ENCODE measurements at places on chromosomes 3 and 15. TPM values are rescaled to one million over a fixed set of nuclear protein-coding genes. Genes with fewer than 3 reads are reported as not detected.

FBXO40 gene
- not detected for total RNA-seq

GPR171 gene
- total RNA-seq, result 9.0 TPM

TMCO5A gene
- total RNA-seq, result not detected

GPR160 gene
- 3.8 TPM for total RNA-seq

LTK gene
- 0.56 TPM for total RNA-seq

TJP1 gene
- not detected for total RNA-seq

GOLGA8G gene
- 0.11 TPM for total RNA-seq

DISP2 gene
- total RNA-seq, result 1.0 TPM

SOX14 gene
- total RNA-seq, result not detected

SNX4 gene
- total RNA-seq, result 29.5 TPM

KIF15 gene
- 0.80 TPM for total RNA-seq

ZNF774 gene
- total RNA-seq, result 0.34 TPM

- H3K36me3 ChIP-seq, result no peaks in the 10 kb centered on the region
- no peaks in the 10 kb centered on the region for H3K4me1 ChIP-seq
- no peak for DNase-seq
- peaks cover 2% of the 10 kb centered on the region for H3K27me3 ChIP-seq
These were observed 138.1 kb upstream of the DAZL start for GRCh38 chr3:16743276-16743675.

GRCh38 chr3:142355692-142356091 lies 92.1 kb downstream of the XRN1 start:
- no peak for DNase-seq
- H3K27ac ChIP-seq, result no peak overlapping the region
- peaks cover 76% of the 10 kb centered on the region for H3K36me3 ChIP-seq
- H3K27me3 ChIP-seq, result no peaks in the 10 kb centered on the region

DNA sequence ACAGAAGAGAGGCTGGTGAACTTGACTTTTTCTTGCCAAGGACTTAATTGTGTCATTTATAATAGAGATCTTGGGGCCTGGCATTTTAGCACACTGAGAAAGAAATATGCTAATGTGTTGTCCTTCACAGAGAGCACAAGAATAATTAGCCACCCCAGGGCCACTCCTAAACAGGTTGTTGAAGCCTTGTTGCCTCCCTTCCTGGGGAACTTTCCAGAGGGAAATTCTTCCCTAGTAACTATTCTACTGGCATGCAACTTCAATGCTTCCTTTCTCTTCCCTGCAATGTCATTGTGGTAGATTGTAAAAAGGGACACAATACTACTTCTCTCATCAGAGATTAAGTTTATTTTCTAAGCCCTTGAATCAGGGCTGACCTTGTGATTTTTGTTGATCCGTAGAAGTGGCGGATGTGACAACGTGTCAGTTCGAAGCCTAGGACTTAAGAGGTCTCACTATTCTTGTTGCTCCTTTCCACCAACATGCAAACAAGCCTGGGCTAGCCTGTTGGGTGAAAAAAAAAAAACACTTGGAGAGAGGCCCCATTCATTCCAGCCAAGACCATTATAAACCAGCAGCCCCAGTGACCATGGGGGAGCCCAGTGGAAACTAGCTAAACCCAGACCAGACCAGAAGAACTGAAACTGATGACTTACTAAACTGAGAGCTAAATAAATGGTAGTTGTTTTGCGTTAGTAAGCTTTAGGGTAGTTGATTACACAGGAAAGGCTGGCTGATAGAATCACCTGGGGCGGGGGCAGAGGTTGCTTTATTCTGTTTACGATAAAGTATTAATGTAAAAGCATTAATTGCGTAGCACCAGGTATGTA lies 287.2 kb downstream of the SHQ1 start:
- no peaks in the 10 kb centered on the region for H3K27me3 ChIP-seq
- H3K4me3 ChIP-seq, result no peak overlapping the region
- no peak overlapping the region for H3K27ac ChIP-seq
- no peaks in the 10 kb centered on the region for H3K36me3 ChIP-seq
- DNase-seq, result no peak

- no peak overlapping the region for H3K4me3 ChIP-seq
- H3K27ac ChIP-seq, result no peak overlapping the region
- H3K27me3 ChIP-seq, result no peaks in the 10 kb centered on the region
- peak; percentile 4 for DNase-seq
- H3K4me1 ChIP-seq, result peaks cover 3% of the 10 kb centered on the region
- H3K36me3 ChIP-seq, result no peaks in the 10 kb centered on the region
These were observed 24.8 kb downstream of the TMEM212 start for GRCh38 chr3:171867981-171868380.

GRCh38 chr3:11290743-11291680 lies 18.8 kb downstream of the ATG7 start:
- H3K36me3 ChIP-seq, result no peaks in the 10 kb centered on the region
- peaks cover 36% of the 10 kb centered on the region for H3K4me1 ChIP-seq
- peak; percentile 34 for DNase-seq
- H3K4me3 ChIP-seq, result no peak overlapping the region
- H3K27ac ChIP-seq, result peak overlapping the region; percentile 89
- no peaks in the 10 kb centered on the region for H3K27me3 ChIP-seq

- H3K27me3 ChIP-seq, result no peaks in the 10 kb centered on the region
- no peak for DNase-seq
- no peak overlapping the region for H3K4me3 ChIP-seq
- no peak overlapping the region for H3K27ac ChIP-seq
- H3K4me1 ChIP-seq, result no peaks in the 10 kb centered on the region
These were observed 174.5 kb downstream of the GOLGA6L6 start for GRCh38 chr15:20367093-20367492.

GRCh38 chr15:80945605-80946004 lies 44.0 kb downstream of the MESD start:
- H3K36me3 ChIP-seq, result peaks cover 45% of the 10 kb centered on the region
- H3K4me1 ChIP-seq, result no peaks in the 10 kb centered on the region
- DNase-seq, result no peak
- H3K4me3 ChIP-seq, result no peak overlapping the region
- no peak overlapping the region for H3K27ac ChIP-seq

GRCh38 chr3:127077068-127077467 lies 94.2 kb downstream of the PLXNA1 start:
- no peak for DNase-seq
- no peak overlapping the region for H3K27ac ChIP-seq
- H3K27me3 ChIP-seq, result no peaks in the 10 kb centered on the region
- no peak overlapping the region for H3K4me3 ChIP-seq
- no peaks in the 10 kb centered on the region for H3K36me3 ChIP-seq

DNA sequence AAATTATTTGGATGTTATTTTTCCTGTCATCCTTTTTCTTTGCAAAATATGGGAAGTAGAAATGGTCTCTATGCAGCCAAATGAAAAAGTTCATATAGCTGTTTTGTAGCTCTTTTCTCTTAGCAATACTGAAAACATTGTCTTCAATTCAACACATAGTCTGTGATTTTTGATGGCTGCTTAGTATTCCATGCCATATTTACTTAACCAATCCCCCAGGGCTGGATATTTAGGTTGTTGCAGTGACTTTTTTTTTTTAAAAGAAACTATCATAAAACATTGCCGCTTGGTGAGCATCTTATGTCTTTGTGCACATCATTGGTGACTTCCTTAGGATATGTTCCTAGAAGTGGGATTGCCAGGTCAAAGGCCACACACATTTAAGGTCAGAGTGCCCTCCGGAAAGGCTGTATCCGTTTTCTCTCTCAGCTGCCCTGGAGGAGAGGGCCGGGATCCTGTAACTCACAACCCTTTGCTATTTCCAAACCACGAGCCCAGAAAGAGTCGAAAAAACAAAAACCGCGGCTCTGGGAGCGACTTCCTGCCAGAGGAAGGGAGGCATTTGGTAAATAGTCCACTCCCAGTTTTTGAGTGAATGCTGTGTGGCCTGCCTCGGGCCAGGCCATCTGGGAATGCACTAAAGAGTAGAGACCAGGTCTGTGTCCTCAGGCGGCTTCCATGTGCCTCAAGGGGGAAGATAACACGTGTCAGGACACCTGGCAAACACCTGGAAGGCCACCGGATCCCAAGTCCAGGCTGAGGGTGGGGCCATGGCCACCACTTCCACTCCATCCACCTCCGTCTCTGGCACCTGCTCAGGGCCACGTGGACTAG lies 41.9 kb downstream of the SMAD6 start:
- no peak overlapping the region for H3K27ac ChIP-seq
- no peaks in the 10 kb centered on the region for H3K27me3 ChIP-seq
- no peaks in the 10 kb centered on the region for H3K36me3 ChIP-seq
- H3K4me3 ChIP-seq, result no peak overlapping the region
- H3K4me1 ChIP-seq, result no peaks in the 10 kb centered on the region

- no peak overlapping the region for H3K4me3 ChIP-seq
- no peak for DNase-seq
- no peak overlapping the region for H3K27ac ChIP-seq
- H3K36me3 ChIP-seq, result no peaks in the 10 kb centered on the region
- H3K27me3 ChIP-seq, result no peaks in the 10 kb centered on the region
- no peaks in the 10 kb centered on the region for H3K4me1 ChIP-seq
These were observed 82.0 kb upstream of the SCN5A start for GRCh38 chr3:38731522-38731921.

GRCh38 chr3:14716591-14716990 lies 41.6 kb downstream of the C3orf20 start:
- no peaks in the 10 kb centered on the region for H3K27me3 ChIP-seq
- H3K27ac ChIP-seq, result no peak overlapping the region
- no peaks in the 10 kb centered on the region for H3K4me1 ChIP-seq
- H3K36me3 ChIP-seq, result no peaks in the 10 kb centered on the region
- no peak overlapping the region for H3K4me3 ChIP-seq

DNA sequence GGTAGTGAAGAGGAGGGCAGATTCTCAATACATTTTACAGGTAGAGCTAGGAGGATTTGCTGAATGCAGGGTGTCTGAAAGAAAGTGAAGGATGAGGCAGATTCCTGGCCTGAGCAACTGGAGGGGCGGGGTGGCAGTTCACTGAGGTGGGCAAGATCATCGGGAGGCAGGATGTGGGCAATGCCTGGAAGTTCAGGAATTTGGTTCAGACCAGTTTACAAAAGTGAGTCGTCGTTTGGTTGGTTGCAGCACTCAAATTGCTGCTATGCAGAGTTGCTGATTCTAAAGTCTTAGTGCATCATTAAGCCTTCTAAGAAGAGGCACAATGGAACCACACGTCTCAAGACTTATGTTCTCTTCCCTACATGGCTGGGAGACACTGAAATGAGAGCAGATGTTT lies 134.0 kb downstream of the MFSD1 start:
- no peaks in the 10 kb centered on the region for H3K27me3 ChIP-seq
- no peak overlapping the region for H3K27ac ChIP-seq
- H3K36me3 ChIP-seq, result no peaks in the 10 kb centered on the region
- H3K4me3 ChIP-seq, result no peak overlapping the region
- DNase-seq, result no peak

DNA sequence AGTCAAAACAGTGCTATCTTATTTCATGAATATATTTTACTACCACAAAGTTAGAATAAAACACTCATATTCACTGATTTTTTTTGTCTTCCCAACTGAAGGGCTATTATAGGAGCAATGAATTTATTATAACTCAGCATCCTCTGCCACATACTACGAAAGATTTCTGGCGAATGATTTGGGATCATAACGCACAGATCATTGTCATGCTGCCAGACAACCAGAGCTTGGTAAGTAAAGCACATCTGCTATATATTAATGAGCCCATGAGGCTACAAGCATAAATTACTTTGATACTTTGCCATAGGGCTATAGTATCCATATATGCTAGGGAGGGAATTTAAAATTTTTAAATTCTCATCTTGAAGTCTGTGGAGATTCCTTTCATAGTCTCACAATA lies 95.9 kb downstream of the FEZF2 start:
- H3K4me1 ChIP-seq, result no peaks in the 10 kb centered on the region
- H3K36me3 ChIP-seq, result no peaks in the 10 kb centered on the region
- H3K27ac ChIP-seq, result no peak overlapping the region
- H3K27me3 ChIP-seq, result no peaks in the 10 kb centered on the region
- no peak overlapping the region for H3K4me3 ChIP-seq

DNA sequence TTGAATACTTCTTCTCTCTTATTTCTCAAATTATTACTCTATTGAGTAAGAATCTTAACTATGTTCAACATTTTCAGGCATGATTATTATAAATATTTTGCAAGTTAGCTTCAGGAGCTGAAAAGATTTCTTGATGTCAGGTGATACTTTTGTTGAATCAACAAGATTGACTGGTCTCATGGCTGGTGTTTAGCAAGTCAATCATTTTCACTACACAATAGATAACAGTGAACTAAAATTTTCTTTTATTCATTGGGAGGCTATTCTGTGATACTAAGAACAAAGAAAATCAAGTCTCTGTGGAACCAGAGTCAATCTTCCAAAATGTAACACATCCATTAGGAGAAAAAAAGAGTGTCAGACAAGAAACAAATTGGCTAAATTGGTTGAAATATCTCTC lies 476.7 kb downstream of the CNTN3 start:
- no peaks in the 10 kb centered on the region for H3K4me1 ChIP-seq
- H3K27me3 ChIP-seq, result no peaks in the 10 kb centered on the region
- H3K4me3 ChIP-seq, result no peak overlapping the region
- DNase-seq, result no peak
- H3K27ac ChIP-seq, result no peak overlapping the region

DNA sequence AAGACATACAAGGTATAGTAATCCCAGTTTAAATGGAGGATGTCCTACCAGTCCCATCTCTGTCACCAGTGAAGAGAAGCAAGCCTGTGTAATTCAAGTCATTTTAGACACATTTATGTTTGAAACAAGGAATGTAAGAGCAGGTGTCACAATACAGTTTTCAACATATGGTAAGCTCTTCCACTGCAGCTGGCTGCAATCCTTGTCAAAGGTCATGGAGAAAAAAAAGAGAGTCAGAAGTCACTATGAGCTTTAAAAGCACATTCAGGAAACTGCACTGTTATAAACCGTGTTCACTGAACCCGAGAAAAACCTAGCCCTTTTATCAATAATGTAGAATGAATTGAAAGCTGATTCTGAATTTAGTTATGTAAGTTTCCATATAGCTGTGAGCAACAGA lies 206.4 kb downstream of the NAALADL2 start:
- H3K4me3 ChIP-seq, result no peak overlapping the region
- H3K27ac ChIP-seq, result no peak overlapping the region
- H3K27me3 ChIP-seq, result no peaks in the 10 kb centered on the region
- H3K36me3 ChIP-seq, result no peaks in the 10 kb centered on the region
- no peaks in the 10 kb centered on the region for H3K4me1 ChIP-seq

DNA sequence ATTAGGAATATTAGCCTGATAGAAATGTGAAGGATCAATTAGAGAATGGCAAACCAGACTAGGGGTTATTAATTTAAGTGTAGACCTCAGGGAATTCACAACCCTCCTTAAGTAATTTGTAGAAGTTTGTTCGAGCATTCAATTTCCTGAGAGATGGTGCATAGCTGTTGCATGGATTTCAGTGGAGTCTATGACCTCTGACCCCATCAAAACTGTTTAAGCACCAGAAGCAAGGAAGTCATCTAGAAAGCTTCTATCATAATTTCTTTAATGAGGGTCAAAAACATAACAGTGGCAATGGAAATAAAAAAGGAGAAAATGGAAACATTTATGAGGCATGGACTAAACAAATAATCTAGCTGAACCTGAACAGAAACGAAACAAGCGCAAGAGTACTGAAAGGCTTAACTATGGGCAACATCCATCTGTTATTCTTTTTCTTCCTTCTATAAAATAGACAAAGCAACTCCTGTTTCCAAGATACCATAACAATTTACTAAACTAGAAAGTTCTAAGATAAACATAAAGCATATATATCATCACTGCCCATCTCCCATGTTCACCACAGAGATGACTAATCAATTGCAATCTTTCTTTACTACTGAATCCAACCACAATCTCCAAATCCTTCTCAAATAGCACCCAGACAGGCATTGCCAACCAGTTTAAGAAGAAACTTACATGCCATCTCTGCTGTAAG lies 151.4 kb downstream of the THRB start:
- H3K36me3 ChIP-seq, result no peaks in the 10 kb centered on the region
- no peak overlapping the region for H3K27ac ChIP-seq
- no peak overlapping the region for H3K4me3 ChIP-seq
- no peaks in the 10 kb centered on the region for H3K27me3 ChIP-seq
- DNase-seq, result no peak
